ENCODE measurements at places on chromosomes 7 and 10.

DNA sequence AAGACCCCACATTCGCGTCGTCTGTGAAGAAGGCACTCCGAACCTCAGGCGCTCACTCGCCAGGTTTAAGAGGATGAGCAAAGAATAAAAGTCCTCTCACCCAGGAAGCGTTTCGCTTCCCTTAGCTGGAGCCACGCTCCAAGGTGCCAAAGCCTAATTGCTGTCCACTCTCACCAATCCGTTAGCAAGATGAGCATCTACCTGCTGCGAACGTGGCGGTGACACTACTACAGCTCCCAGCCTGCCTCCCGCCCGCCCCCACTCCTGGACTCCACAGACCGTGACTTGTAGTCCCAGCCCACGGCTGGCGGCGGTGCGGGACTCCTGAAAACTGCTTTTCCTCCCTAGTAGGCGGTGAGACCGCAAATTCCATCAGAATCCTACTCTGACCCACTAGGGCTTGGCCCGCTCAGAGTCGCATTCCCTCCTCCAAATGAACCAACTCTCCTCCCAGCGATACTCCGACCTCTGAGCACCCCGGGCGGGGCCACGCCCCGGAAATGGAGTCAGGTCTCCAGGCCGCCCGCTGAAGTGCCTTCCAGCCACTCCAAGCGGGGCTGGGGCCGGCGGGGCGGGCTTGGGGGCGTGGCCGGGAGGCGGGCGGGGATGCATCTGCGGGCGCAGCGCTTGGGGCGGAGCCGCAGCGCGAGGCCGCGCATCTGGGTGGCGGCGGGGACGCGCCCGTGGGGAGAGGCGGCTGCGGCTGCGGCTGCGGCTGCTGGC, 521 bp upstream of the PTPN12 start:
- DNase-seq: peak; percentile 99

DNA sequence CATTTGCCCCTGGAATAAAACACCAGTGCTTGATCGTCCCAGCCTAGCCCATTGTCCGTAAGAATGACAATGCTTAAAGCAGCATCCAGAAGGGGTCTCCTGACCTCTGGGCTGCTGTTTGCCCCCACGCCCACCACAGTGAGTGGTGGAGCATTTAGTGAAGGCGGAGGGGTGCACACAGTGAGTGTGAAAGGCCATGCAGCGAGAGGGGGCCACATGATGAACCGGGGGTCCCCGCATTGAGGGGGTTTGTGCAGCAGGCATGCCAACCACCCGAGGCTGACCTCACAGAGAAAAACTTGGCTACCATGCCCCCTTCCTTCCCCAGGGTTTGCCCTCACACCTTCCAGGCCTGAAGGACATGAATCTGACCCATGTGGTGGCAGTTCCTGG, 28.4 kb downstream of the CPXM2 start:
- DNase-seq: no peak

DNA sequence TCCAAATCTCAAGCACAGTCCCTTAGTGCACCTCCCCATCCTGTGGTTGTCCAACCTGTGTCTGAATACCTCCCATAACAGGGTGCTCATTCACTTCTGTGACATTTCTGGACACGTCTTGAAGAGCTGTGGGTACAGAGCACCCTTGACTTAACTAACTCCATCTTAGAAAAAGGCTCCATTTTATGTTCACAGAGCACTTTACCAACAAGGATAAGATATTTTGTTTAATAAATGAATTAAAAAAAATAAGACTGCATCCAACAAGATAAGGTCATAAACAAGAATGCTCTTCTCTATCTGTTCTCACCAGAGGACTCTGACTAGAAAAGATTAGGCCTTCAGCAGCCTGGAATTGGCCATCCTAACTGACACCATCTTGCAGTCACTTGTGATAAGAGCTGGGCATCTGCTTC, 335.2 kb upstream of the ZNF32 start:
- DNase-seq: no peak

- DNase-seq: no peak
These were observed 595 bp upstream of the SUMF2 start for GRCh38 chr7:56063500-56063881.

DNA sequence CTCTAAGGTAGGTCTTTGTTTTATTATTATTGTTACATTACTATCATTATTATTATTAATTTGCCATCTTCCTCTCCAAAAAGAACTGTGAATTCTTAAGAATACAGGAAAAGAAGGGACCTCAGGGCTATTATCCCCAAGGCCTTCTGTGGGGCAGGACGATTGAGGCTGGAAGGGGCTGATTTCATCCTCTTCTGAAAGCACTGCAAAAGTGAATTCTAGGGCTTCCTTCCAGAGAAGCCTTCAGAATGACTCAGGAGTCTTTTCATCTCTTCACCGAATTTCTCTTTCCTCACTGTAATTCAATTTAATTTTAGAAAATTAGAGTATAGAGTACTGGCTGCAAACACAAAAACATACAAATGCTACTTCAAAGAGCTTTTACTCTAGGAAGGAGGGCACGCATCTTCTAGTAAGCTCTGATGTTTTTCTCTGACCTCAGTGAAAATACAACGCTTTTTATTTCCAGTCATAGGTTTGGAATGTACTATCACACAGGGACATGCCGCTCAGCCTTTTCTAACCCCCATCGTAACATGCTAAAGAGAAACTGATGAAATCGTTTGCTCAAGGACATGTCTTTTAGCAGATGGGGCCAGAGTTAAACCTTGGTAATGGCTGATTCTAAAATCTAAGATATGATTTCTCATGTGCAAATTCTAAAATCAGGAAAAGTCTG, 280.2 kb upstream of the PITRM1 start:
- no peak for DNase-seq

GRCh38 chr7:11374629-11375028, 401.0 kb downstream of the PHF14 start:
- DNase-seq: no peak

GRCh38 chr7:77419102-77419501, 3.0 kb upstream of the GSAP start:
- DNase-seq: no peak

- DNase-seq: no peak
These were observed 117.9 kb downstream of the NPY start for GRCh38 chr7:24401628-24402593.
